ENCODE measurements at places on chromosomes 6 and 20.

DNA sequence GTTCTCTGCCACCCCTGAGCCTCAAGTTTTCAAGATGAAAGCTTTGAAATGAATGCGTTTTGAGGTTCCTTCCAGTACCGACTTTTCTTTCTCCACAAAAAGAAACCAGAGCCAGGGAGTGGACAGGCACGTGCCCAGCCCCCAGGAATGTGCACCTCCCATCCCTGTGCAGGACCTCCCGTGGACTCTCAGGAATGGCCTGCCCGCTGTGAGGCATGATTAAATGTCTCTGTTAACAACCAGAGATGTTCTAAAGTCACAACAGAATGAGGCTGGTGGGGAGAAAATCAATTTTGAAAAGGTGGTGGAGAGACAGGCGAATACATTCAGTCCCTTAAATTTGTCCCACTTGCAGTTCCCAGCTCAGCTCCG lies 1.5 kb downstream of the TGM3 start:
- no peak for DNase-seq

GRCh38 chr6:166956444-166957086 lies at the start of gene RNASET2:
Gene RNASET2 (minus strand): TSS chr6:166956550. CDS start chr6:166956182, 368 bp downstream.
- DNase-seq: peak; percentile 90

DNA sequence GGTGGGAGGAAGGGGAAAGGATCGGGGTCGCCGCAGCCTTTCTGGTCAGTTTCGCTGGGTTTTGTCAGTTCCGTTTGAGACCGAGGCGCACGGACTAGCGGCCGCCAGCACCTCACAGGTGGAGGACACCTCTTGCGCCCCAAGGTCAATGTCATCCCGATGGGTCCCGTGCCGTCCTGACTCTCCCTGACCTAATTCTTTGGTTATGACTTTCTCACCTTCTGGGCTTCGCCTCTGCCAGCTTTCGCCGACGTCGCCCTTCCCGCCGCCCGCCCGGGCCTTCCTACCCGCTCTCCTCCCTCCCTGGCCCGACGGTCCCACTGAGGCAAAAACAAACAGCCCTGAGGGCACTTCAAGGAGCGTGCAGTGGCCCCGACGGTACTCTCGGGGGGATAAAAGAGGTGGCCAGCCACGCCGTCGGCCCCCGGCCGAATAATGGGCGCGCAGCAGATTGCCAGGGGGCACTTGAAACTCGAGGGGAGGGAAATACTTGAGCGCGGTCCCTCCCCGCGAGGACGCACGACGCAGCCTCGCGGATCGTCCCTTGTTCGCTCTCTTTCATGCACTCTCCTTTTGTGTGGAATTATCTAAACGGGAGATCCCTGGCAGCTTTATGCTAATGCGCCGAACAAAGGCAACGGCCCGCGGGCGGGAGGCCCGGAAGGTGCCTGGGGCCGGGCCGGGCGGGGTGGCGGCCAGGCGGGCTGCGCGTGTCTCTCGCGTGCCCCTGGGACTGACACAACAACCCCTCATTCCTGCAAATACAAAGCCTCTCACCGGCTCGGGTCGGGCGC lies 3.9 kb upstream of the INSM1 start:
- DNase-seq: no peak

DNA sequence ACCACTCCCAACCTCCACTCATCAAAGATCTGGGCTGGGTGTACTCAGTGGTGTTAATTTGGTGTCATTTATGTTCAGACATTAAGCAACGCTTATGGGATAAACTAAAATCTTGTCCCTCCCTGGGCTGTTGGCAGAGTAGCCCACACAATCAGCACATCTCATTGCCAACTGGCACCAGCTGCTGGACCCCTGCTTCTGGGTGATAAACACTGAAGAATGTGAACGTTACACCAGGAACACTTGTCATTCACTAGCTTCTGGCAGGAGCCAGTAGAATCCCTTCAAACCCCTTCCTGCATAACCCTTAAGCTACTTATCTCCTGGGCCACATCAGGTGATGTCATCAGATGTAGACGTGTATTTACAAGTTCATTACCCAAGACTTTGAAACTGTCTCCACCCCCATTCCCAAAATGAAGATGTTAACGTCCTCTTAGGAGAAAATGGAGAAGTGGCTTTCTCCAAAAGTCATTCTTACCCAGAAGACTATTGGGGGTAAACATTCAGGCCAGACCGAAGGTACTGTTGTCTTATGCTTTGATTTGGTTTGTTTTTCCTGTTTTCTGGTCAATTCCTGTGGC lies 107.8 kb upstream of the CD93 start:
- DNase-seq: no peak

- DNase-seq: no peak
Observed at GRCh38 chr6:120056085-120056484, 706.5 kb upstream of the MAN1A1 start.

DNA sequence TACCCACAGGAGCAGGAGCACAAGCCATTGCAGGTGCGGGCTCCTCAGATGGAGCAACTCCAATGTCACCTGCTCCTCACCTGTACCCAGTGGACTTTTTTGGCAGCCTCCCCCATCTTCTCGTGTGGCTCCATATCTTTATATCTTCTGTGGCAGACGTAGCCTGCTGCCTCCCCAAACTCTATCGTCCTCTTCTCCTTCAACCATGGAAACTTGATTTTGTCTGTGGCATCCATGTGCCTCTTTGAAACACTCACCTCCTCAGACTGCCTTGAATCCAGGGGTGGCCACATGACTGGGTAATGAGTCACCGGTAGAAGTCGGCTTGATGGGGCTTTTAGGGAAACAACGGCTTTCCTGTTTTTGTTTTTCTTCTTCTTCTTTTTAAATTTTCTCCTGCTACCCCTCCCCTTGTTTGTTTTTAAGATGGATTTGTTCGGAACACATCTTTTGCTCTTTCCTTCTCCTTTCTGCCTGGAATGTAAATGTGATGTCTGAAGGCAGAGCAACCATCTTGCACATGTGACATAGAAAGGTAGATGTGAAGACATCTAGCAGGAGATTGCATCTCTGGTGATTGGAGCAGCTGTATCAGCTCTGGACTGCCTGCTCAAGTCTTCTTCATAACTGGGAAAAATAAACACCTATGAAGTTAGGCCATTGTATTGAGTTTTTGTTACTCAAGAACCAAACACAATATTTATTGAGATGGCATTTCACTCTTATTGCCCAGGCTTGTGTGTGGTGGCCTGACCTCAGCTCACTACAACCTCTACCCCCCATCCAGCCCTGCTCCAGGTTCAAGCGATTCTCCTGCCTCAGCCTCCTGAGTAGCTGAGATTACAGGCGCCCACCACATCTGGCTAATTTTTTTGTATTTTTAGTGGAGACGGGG lies 69.9 kb upstream of the DDR1 start:
- no peak for DNase-seq

- DNase-seq: no peak
Observed at GRCh38 chr6:961407-961960, 268.5 kb upstream of the EXOC2 start.

DNA sequence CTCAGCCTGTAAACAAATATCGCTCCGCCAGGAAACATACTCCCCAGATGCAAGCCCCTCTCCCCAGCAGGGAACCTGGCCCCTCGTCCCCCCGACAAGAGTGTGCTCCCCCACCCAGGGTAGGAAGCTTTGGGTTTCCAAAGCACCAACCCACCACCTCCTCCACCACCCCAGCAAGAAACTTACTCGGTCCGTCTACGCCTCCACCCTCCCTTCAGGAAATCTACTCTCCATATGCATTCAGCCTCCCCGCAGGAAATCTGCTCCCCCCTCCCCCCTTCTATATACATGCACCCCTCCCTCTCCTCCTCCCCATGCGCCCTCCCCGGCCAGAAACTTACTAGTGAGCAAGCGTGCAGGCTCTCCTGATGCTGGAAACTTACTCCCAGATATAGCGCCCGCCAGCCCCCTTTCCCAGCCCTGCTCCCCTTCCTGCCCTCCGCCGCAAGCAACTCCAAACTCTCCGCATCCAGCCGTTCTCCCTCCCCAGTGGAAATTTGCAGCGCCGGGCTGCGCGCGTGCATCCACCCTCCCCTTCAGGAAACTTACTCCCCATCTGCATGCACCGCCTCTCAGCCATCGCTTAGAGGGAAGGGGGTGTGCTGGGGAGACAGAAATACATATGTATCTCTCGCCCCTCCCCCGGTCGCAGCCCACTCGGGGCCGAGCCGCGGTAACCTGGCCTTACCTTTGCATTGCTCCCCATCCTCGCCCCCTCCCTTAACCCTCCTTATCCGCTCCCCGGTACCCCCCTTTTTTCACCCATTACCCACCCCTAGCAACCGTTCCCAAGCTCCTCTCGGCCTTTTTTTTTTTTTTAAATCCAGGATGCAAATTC lies at the start of gene TRERF1:
TSS of gene TRERF1 (minus strand) at position 594 of the 838 bp plus-strand sequence. CDS start 182,336 bp downstream, outside the sequence.
- DNase-seq: no peak

DNA sequence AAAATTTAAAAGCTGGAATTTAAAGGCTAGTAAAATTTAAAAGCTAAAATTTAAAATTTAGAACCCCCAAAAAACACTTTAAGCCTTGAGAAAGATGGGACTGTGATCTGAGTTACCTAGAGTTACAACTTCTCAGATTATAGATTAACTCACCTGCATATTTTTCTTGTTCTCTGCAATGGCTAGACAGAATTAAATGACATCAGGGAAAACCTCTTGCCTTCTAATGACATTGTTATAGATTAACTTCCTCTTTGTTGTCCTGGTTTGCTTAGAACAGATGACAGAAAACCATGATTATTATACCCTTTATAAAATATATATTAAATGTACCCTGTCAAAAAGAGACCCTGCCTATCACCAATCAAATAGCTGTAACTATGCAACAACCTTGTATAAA lies 56.4 kb downstream of the TRDN start:
- DNase-seq: no peak

DNA sequence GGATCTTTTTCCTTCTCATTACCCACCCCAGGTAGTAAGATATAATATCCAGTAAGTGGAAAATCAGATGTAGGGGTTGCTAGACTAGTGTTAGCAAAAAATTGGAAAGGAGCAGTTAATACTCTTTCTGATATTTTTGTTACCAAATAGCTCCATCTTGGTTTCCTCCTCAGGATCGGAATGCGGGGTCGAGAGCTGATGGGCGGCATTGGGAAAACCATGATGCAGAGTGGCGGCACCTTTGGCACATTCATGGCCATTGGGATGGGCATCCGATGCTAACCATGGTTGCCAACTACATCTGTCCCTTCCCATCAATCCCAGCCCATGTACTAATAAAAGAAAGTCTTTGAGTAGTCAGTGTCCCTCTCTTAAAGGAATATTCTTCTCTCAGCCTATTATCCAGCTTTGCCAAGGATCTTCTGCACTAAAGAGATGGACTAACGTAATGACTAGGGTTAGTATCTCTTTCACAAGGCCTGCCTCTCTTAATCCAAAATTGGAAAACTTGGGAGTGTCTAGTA lies 1.5 kb downstream of the ROMO1 start:
- DNase-seq: no peak

- DNase-seq: peak; percentile 67
Observed at GRCh38 chr20:9407805-9408421, 106.5 kb upstream of the LAMP5 start.

- no peak for DNase-seq
Observed at GRCh38 chr20:64247307-64247618, 8.3 kb upstream of the PCMTD2 start.

DNA sequence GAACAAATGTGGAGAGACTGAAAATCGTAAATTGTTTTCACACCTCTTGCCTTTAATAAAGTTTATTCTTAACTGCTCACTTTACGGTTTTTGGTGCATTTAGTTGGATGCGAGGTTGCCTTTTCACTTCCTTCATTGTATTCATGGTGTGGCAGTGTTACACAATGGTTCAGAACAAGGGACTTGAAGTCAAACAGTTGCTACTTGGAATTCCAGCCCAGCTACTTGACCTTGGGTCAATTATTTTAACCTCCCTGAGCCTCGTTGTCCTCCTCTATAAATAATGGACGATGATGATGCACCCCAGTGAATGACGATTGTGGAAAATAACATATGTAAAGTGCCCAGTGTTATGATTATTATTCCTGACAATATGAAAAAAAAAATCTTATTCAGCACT lies 72.3 kb downstream of the CARMIL1 start:
- no peak for DNase-seq

DNA sequence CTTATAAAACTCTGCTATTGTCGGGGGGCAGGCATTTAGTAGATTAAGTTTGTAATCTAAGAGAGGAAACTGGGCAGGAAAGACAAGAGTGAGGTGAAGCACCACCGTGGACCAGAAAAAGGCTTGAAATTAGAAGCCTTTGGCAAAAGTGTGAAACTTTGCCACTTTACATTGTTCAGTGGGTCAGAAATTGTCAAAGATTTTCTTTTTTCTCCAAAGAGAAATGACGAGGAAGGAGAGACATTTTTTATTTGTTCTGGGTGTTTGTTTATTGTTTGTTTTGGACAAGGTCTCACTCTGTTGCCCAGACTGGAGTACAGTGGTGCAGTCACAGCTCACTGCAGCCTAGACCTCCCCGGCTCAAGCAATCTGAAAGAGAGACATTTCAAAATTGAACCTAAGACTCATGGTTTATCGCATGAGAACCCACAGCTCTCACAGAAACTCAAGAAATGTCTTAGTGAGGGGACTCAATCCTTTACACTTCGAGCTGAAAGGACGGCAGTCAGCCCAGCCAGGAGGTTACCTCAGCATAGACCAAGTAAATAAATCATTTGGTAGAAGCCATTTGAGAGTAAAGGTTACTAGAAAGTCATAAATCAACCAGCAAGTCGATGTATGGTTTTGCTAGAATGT lies 262.8 kb upstream of the TAB2 start:
- no peak for DNase-seq

- DNase-seq: no peak
Observed at GRCh38 chr20:20211274-20211987, 156.5 kb upstream of the INSM1 start.

DNA sequence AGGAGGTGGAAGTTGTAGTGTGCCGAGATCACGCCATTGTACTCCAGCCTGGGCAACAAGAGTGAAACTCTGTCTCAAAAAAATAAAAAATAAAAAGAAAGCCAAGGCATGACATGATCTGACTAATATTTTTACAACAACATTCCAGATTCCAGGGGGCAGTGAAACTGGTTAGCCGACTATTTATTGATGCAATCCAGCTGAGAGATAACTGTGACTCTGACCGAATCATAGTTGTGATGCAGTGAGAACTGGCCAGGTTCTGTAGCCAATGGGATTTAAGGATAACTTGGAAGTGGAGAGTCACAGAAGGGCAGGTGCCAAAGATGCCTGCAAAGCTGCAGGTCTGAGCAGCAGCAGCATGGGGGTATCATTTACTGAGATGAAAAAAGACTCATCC lies 82.9 kb upstream of the TSHZ2 start:
- DNase-seq: no peak

- DNase-seq: peak; percentile 64
Observed at GRCh38 chr6:89368107-89368506, 15.6 kb upstream of the UBE2J1 start.

DNA sequence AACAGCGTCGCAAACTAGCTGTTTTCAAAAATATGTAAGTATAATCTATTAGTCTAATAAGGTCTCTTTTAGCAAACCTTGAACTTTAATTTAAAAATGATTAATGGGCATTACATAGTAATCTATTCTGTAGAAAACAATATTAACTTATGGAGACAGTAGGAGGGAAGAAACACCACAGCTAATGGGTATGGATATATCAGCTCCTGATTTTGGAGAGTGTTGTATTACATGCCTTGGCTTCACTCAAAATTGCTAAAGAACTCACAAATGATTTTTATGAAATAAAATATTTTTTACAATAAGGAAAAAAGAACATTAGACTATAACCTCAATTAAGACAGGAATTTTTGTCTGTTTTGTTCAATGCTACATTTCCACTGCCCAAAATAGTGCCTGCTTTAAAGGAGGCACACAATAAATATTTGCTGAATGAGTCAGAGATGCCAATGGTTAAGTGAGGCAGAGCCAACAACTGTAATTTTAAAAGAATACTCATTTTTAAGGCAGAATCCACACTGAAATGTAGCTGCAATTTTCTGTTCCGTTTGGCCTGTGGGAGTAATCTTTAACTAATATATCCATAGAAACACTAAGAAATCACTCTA lies 15.7 kb downstream of the ATG5 start:
- peak; percentile 12 for DNase-seq
